GM19239 (cell line): ENCODE measurements at places on chromosomes 12 and 14.

DNA sequence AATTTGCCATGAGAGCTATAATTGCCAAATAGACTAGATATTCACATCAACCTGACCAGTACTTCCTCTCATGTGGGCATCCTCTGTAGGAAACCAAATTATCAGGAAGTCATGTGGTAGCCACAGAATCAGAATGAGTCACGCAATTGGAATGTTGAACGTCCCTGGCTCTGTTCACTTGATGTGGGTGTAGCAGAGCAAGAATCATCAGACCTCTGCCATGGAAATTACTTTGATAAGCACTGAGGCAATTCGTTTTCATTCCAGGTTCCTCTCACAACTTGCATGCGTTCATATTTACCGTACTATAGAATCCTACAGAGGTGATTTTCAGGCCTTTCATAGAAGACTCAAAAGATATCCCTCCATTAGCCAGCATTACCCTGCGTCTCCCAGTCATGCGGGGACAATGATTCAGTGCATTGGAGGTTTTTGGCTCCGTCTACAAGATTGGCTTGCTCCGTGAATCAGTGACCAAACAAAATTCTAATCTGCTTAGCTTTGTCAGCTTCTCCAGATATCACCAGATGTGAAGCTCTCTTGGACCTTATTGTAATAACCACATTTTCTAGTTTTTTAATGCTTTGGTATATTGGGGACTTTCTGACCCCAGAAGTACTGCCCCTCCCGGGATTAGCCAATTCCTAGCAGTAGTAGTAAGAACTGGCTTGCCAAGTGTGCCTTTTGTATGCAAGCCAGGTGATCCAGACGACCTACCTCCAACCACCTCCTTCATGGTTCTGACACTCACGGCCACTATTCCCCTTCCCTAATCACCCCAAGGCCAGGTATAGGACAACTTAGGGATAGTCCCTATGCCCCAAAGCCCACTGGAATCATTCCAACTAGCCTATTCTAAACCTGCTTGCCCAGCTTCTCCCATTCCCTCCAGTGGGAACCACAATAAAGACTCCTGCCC, 133.4 kb downstream of the KICS2 start:
- no peak for DNase-seq

DNA sequence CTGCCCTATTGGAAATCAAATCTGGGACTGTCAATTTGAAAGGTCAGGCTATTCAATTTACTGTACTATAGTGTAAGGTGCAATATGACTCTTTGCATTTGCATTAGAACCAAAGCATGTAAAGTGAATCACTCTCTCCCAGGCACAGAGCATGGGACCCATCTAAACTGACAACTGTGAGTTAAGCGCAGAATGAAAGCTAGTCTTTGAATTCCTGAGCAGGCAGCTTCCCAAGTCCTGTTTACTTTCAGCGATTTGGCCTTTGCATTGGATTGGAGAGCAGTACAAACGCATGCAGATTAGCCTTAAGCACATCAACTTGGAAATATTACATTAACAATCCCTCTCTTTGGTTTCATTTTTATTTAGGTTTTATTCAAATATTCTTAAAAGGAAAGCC, 74.6 kb downstream of the RERG start:
- no peak for DNase-seq

GRCh38 chr14:42855085-42855484, 1248.4 kb downstream of the LRFN5 start:
- no peak for DNase-seq

GRCh38 chr14:74570696-74571095, 41.3 kb downstream of the LTBP2 start:
- DNase-seq: no peak

DNA sequence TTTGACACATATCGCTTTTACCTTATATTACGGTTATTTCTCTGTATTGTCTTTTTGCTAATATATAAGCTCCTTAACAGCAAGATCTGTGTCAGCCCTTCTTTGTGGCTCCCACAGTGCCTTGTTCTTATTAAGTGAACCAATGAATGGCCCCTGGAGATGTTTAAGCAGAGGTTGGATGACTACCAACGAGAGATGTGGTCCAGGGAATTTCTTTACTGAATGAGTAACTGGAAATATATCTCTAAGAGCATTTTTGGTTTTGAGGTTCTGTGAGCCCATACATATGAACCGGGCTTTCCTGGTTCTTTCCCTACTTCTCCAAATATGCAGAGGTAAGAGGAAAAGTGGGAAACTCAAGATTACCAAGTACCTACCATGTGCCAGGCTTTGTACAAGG, 23.5 kb downstream of the CALCOCO1 start:
- DNase-seq: no peak

DNA sequence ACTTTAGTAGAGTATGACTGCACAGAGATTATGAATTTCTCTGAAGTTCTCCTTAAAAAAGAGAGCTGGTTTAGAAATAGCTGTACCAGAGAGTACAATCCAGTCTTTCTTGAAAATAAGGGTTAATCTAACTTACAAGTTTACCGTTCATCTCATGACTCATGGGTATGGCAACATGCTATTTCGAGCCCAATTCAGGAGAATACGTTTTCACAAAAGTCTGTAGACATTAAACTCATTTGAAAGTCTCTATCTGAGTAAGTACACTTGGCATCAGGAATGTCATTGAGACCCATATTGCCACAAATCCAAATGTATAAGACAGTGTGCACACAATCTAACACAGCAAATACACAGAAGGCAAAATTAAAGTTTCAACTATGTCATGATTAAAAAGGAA, 160.5 kb downstream of the PIK3C2G start:
- no peak for DNase-seq

DNA sequence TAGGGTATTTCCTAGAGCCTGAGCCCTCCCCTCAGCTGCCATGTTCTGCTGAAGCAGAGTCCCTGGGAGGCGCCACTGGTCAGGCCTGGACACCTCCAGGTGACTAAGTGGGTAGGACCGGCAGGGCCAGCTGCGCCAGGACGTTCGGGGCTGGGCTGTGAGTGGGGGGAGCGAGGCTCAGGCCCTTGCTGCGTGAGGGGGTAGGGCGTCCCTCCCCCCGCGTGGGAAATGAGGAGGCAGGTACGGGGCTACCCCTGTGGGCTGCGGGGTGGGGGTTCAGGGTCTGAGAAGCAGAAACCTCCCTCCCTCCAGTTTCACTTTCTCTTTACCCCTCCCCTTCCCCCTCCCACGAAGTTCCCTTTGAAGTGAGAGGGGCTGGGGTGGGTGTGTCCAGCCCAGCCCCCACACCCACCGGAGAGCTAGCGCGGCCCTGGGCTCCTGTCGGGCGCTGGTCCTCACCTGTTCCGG, 22.1 kb upstream of the KIF26A start:
- DNase-seq: no peak

- peak; percentile 50 for DNase-seq
Measured at GRCh38 chr12:110531741-110532333, 29.7 kb downstream of the RAD9B start.

GRCh38 chr14:52862632-52863333, 71.4 kb upstream of the GNPNAT1 start:
- no peak for DNase-seq

DNA sequence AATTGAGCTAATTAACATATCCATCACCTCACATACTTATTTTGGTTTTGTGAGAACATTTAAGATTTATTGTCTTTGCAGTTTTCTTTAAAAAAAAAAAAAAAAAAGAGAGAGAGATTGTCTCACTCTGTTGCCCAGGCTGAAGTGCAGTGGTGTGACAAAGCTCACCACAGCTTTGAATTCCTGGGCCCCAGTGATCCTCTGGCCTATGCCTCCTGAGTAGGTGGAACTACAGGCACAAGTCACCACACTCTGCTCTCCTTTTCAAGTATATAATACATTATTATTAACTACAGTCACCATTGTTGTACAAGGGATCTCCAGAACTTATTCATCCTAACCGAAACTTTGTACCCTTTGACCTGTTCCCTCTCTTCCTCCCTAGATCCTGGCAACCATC, 64.0 kb downstream of the NUMB start:
- DNase-seq: no peak

DNA sequence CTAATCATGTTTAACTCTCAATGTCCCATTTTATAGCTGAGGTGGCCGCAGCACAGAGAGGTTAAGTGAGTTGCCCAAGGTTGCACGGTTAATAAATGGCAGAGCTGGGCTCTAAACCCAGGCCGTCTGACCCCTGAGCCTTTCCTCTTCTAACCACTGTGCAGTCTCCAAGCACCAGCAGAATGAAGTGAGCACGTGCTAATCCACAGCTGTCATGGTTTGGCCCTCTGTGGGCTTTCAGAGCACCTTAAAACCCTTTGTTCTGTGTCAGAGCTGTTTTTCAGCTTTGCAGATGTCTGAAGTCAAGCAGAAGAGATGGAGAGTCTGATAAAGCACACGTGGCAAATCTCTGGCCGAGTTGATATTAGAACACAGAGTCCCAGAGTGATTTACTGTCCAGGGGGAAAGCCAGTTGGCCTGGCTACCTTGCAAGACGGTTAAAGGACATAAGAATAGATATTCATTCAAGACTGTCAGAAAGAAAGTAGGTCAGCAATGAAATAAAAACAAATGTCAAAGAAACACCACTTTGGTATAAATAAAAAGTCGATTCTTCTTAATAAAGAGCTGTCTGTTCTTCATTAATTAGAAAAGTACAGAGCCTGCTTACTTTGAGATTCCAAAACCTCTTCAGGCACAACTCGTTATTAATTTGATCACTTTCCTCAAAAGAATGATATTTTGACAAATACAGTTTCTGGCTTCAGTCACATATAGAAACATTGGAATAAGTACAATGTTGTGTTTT, 107.3 kb downstream of the CRADD start:
- DNase-seq: no peak

DNA sequence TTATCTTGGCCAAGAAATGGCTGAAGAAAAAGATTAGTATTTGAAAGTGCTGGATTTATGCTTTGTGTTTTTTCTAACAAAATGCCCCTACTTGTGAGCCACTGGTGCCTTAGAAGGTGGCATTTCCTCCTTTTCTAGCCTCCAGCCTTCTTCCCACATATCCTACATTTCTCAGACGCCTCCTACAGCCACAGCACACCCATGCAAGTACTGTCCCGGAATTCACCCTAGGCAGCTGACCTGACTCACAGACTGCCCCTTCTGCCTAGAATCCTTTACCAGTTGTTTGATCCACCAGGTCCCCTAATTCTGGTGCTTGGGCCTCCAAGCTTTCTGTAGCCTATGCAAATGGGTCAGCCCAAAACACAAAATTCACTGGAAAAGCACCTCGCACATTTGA, 166.0 kb downstream of the FOXN3 start:
- no peak for DNase-seq

DNA sequence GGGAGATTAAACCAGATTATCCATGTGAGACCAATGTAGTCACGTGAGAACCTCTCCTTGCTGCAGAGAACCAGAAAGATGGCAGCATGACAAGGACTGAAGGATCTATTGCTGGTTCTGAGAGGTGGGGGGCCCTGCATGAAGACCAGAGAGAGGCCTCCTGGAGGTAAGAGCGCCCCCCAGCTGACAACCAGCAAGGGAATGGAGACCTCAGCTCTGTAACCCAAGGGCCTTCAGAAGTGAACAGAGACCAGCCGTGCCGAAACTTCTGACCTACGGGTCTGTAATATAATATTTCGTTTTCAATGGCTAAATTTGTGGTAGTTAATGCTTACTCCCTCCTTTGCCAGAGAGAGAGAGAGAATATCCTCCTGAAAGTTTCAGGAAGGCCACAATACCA, 524.1 kb upstream of the TBX3 start:
- no peak for DNase-seq

DNA sequence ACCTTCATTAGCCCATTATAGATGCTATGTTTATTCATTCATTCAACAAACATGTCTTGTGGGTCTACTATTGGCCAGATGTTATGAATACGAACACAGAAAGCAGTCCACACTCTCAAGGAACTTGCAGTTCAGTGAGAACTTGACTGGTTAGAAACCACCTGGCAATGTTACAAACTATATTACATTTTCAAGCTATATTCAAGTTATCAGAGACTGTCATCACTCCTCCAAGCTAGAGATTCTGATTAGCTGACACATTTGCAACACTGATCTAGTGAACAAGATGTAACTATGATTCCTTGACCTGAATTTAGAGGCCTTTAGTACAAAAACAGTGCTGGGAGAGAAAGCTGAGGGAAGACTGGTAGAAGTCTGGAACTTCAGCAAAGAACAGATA, 170.7 kb upstream of the EEA1 start:
- DNase-seq: no peak

DNA sequence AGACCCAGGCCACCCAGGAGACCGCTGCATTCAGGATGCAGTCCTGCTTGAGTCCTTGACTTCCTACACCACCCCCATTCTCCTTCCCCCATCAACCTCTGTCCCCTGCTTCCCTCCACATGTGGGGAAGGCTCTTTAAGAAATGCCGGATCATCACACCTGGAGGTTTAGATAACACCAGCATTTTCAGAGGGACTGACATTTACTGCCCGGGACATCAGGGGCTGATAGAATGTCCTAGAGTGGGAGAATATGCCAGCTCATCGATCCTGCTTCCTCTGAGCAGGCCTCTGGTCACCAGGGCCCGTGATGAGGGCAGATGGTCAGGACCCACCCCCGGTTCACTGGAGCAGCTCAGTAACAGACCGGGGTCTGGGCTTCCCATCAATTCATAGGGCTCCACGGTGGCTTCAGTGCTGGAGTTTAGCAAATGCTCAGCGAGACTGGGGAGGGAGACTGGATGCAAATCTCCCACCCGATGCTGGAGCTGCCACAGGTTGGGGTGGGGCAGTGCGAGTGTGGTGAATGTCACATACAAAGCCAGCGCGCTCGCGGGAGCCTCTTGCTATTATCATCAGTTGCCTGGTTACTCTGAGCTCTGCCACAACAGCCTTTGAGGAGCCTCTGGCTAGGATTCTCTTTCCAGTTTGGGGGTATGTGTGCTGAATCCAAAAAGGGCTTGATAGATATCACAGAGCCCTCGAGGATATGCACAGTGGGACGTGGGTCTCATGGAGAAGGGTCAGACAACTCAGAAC, 111.6 kb downstream of the RBM19 start:
- no peak for DNase-seq

DNA sequence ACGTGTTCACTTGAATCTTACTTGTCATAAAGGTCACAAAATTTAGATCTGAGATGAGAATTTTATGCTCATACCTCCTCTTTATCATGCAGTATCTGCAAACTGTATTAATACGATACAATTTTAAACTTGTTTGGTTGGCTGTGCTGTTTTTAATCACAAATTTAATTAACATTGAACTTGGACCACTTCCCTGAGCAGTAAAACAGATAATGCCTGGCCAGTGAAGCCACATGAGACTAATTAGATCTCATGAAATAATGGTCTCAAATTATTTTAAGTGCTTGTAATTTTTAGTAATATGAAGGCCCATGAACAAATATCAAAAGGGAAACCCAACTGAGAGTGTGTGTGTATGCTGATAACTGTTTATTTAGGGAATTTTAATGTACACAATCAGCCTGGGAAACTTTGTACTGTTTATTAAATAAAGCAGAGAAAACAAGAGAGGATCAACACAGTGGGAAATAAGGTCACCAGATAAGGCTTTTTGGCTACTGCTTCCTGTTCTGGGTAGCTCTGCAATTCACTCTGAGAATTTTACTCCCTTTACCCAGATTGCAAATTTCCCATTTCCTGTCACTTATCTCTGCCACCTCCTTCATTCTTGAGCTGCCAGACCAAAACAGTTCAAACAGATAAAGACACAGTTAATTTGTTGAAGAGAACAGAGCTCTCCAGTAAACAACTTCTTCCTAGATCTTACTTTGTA, 61.6 kb upstream of the GNPNAT1 start:
- DNase-seq: no peak
